ENCODE measurements at places on chromosomes 1 and 21.

DNA sequence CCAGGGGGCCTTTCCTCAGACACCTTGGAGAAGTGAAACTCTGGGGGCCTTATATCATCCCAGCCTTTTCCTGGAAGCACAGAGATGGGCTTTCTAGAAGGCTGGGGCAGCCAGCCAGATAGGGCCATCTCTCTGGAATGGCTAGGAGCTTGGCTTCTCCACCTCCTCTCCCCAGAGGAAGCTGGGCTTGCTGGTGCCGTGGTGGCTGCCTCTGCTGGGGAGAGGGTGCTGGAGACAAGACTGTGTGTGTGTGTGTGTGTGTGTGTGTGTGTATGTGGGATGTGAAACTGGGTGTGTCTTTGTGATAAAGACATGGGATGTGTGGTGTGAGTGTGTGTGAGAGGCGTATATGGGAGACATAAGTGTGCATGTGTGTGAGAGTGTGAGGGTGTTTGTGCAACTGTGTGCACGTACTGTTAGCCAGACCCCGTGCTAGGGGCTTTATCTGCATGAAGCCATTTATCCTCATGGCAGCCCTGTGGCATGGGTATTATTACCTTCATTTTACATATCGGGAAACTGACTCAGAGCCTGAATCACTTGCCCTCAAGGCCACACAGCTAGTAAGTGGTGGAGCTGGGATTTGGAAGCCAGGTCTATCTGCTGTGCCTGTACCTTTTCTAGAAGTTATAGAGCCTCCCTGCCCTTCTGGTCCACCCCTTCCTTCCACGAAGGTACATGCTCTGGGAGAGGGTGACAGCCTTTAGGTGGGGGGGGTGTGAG, 44.2 kb downstream of the PTPRU start:
- no peak for DNase-seq

- DNase-seq, result peak; percentile 8
Observed at GRCh38 chr1:216325946-216326345, 97.3 kb downstream of the USH2A start.

GRCh38 chr1:94105957-94106529, 14.9 kb downstream of the ABCA4 start:
- DNase-seq, result peak; percentile 65

GRCh38 chr1:63991685-63992084, 211.7 kb upstream of the UBE2U start:
- no peak for DNase-seq

DNA sequence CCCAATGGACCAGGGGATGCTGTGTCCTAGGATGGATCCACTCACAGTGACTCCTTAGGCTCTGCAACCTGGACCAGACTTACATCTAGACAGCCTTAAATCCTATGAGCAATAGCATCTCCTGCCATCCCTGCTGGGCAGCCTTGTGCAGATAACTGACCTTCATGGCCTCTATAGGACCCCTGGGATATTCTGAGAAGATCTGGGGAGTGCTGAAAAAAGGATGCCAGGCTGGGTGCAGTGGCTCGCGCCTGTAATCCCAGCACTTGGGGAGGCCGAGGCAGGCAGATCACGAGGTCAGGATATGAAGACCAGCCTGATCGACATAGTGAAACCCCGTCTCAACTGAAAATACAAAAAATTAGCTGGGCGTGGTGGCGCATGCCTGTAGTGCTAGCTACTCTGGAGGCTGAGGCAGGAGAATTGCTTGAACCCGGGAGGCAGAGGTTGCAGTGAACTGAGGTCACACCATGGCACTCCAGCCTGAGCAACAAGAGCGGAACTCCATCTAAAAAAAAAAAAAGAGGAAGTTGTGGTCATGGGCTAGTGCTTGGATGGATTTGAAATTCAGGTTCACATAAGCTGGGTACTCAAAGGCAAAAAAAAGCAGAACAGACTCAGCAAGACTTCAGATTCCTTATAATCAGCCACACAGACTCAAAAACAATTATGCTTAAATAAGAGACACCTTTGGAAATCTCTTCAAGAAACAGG, 10.9 kb upstream of the SH2D1B start:
- DNase-seq, result peak; percentile 60

DNA sequence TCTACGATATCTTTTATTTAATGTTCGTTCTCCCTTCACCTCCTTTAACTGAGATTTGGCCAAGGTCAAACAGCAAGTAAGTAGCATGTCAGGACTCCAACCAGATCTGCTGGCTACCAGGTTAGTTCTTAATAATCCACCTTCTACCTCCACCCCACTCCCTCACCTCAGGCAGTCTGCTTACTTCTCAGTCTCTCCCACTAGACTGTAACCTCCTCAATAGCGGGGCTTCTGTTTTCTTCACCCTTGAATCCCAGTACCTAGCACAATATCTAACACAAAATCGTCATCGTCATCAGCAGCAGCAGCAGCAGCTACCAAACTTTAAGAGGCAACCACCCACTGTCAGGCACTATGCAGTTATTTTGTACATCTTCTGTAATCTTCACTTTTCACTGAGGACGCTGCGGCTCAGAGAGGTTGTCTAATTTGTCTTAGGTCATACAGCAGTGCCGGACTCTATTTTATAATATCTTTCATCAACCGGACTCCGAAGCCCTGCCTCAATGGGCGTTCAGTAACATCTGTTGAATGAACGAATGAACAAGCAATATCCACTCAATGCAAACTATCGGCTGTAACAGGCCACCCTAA, 859 bp upstream of the MAGI3 start:
- DNase-seq, result no peak

GRCh38 chr1:117181630-117182041, 29.1 kb downstream of the VTCN1 start:
- DNase-seq, result no peak

GRCh38 chr1:46820076-46820475, 21.2 kb downstream of the CYP4B1 start:
- DNase-seq, result no peak

DNA sequence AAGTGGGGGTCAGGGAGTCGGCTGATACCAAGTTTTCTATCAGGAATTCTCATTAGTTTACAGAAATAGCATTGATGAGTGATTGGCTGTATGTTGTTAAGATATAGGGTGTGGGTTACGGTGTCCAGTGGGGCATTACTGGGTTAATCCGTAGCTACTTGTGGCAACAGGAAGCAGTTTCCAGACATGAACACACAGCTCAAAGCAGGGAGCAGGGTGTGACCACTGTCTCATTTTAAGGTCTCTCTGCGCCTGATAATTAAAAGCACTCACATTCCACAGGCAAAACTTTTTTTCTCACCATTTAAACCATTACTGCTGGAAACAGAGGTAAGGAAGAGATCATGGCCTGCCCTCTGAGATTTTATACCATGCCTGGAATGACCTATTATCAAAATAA, 114.9 kb downstream of the SIK1 start:
- no peak for DNase-seq

DNA sequence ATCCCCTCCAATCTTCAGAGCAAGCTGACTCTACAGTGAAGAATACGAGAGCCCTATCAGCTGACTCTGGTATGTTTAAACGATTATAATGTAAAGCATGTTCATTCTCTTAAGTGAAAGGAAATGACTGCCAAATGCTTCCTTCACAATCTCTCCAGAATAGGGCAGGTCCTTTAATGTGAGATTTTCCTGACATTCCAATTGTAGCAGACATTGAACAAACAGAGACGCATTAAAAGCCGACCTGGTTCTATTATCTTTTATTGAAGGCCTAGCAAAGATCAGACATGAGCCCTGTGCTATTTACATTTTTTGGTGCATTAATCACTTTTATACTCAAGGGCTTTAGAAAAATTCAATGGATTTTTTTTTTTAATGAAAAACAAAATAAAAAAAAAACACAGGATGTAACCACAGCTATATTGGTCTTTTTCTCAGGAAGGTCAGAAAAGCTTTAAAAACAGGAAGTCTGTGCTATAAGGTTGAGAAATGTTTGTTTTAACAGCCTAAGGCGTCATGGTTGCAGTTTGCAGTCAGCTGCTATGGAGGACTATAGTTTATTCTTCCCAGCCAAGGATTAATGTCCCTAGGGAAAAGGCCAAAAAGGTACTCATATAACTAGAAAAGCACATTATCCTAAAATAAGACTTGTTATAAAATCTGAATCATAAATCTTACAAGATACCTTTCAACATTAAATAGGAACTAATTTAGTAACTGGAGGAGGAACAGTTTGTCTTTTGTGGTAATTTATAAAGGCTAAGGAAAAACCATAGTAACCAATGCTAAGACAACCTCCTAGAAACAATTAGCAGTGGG, 104.8 kb downstream of the RERE start:
- peak; percentile 71 for DNase-seq

DNA sequence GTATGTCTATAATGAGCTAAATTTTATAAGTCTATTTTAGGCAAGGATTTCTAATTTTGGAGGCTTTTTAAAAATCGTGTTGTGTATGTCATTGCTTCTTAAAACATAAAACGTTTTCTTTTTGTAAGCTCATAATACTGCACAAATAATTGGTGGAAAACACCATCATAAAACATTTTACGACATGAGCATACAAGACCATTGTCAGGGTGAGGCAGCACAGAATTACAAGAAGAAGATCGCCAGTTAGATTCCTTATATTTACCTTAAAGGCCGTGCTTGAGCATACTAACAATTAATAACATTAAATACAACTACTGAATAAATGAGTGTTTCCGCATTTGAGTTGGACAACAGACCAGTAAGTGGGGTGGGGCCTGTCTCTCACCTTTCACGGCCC, 19.1 kb upstream of the LMX1A start:
- no peak for DNase-seq

GRCh38 chr21:24941316-24942185, 665.7 kb downstream of the MRPL39 start:
- DNase-seq, result no peak

- no peak for DNase-seq
Observed at GRCh38 chr1:212432272-212432660, 454 bp upstream of the NENF start.

- no peak for DNase-seq
Observed at GRCh38 chr1:160519642-160520435, 3.2 kb downstream of the SLAMF6 start.

GRCh38 chr1:12016182-12016581, 3.1 kb upstream of the MIIP start:
- DNase-seq, result no peak

DNA sequence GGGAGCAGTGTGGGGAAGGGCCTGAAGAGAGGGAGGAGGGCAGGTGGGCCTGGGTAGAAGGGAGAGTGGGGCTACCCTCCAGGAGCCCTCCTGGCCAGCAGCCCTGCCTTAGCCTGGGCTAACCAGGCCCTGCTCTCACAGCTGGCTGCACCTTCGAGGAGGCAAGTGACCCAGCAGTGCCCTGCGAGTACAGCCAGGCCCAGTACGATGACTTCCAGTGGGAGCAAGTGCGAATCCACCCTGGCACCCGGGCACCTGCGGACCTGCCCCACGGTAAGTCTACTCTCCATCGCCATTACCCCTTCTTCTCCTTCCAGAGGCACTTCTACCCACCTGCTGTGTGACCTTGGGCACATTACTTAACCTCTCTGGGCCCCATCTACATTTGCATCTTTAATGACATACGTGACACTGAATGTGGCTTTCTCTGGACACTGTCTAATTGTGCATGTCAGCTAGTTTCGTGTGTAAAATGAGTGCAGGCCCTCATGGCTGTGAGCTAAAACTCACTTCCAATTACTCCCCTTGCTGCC, 18.9 kb downstream of the PTPRU start:
- no peak for DNase-seq

DNA sequence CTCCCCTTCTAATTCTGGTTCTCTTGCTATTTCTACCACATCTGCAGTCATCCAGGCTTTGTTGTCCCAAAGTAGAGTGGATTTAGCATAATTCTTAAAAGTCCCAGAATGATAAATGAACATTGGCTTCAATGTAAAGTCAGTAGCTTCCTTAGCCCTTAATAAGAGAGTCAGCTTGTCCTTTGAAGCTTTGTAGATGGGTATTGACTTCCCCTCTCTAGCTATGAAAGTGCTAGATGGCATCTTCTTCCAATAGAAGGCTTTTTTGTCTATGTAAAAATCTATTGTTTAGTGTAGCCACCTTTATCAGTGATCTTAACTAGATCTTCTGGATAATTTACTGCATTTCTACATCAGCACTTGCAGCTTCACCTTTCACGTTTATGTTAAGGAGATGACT, 181.4 kb upstream of the B3GALT2 start:
- no peak for DNase-seq

DNA sequence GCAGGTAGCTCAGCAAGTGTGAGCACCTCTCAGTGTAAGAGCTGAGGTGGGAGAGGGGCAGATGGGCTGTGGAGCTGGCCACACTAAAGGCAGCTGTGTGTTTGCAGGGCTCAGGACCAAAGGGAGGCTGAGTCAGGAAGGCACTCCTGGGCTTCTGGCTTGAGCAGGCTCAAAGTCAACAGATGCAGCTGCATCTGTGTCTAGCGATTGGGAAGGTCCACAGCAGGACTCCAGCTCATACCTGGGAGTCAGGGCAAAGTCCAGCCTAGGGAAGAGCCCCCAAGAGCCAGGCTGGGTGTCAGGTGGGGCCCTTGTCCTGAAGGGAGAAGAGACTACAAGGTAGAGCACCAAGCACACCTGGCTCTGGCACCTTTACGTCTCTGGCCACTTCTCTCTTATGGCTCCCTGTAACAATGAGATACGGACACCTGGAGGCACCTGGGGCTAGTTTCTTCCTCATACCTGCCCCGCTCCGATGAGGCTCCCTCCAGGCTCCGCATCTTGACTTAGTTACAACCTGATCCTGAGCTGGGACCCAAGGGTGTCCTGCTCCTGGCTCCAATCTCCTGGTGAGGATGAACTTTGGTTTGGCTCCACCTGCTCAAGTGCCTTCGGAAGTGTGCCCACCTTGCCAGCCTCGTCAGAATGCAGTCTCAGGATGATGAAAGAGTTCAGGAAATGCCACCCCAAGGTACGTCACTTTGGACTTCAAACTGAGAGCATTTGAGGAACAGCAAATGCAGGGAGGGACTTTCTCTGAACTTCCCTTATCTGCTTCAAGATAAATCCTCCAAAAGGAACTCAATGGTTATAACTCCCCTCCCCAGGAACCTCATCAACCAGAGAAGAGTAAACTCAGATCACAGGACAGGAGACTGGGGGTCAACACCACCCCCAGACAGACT, 21.5 kb upstream of the SLC2A1 start:
- DNase-seq, result peak; percentile 37

DNA sequence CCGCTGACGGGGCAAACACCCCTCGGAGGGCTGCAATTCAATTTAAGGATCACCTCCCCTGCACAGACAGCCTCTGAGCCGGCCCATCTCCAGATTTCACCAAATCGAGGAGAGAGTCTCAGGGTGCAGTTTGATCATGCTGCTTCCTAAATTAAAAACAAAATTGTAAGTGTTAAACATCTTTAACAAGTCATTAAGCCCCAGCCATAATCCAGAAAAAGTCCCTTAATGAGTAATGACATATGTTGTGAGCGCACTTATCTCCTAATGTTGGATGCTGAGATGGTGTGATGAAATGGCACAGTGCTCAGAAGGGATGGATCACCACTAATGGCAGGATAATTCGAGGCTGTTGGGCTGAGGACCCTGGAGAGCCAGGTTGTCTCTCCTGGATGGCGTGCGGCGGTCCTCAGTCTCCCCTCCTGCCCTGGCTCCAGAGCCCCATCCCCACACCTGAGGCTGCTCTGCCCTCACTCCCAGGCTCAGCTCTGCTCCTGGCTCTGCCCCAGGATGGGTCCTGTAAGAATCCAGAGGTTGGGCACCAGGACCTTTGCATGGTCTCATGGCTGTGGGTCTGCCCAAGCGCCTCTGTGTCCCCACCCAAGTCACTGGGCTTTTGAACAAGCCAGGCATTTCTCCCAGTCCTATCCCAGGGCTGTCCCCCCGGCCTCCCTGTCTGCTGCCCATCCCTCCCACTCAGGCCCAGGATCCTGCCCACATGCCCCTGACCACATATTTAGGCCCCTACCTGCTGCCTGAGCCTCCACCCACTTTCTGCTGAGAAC, 224.4 kb upstream of the POU3F1 start:
- no peak for DNase-seq
